ENCODE measurements at places on chromosomes 13 and 19.

DNA sequence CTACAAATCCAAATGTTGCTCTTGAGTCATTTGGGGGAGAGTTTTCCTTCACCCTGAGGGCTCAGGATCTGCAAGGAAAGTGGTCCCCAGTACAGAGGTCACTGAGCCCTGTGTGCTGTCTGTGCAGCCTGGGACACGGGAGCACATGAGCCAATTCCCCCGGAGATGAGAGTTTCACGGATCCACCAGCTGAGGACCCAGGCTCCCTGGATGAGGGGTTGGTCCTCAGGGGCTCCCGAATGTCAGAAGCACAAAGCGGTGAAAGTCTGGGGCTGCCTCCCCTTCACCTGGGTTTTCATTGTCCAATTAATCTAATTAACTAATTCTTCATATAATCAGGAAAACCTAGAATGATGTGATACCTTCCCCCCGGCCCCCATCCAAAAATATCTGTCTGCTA, 13.6 kb upstream of the LILRB2 start:
- DNase-seq: no peak

DNA sequence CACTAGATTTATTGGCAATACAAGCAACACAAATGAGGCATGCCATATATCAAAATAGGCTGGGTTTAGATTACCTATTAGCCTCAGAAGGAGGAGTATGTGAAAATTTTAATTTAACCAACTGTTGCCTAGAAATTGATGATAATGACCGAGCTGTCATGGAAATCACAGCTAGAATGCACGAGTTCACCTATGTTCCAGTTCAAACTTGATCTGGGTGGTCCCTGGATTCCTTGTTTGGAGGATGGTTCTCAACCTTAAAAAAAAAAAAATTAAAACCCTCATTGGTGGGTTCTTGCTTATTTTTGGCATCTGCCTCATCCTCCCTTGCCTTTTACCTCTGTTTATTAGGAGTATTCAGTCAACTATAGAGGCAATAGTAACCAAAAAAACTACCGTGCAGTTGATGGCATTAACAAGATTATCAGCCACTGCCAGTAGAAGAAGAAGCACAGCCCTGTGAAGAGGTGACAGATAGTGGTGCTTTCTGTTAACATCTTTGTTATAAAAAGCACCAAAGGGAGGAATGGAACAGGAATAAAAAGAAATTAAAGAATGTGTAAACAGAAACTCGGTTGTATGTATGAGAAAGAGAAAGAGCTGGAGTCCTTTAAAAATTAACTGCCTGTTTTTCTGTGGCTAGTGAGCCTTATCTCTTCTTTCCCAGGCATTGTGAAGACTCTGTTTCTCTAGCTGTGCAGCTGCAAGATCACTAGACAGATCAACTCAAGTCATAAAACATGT, 106.4 kb downstream of the ZNF429 start:
- DNase-seq: no peak

GRCh38 chr19:55590617-55591016, 8.7 kb downstream of the FIZ1 start:
- peak; percentile 6 for DNase-seq

DNA sequence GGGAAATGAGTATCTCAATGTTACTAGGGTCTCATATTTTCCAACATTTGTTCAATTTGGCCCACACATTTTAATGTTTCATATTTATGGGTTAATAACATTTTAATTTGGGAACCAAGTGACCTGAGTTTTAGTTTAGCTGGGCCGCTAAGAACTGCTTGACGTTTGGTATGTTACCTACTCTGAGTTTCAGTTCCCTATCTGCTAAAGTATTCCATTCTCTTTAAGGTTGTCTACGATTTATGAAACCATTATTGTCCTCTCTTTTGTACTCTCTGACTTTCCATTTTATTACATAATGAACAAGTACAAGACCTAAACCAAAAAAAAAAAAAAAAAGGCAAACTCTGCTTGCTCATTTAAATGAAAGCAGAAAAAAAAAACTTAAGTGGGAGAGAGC, 89.9 kb downstream of the FGF14 start:
- DNase-seq: no peak

- no peak for DNase-seq
These were observed 188.0 kb downstream of the TDRD3 start for GRCh38 chr13:60584976-60585375.

DNA sequence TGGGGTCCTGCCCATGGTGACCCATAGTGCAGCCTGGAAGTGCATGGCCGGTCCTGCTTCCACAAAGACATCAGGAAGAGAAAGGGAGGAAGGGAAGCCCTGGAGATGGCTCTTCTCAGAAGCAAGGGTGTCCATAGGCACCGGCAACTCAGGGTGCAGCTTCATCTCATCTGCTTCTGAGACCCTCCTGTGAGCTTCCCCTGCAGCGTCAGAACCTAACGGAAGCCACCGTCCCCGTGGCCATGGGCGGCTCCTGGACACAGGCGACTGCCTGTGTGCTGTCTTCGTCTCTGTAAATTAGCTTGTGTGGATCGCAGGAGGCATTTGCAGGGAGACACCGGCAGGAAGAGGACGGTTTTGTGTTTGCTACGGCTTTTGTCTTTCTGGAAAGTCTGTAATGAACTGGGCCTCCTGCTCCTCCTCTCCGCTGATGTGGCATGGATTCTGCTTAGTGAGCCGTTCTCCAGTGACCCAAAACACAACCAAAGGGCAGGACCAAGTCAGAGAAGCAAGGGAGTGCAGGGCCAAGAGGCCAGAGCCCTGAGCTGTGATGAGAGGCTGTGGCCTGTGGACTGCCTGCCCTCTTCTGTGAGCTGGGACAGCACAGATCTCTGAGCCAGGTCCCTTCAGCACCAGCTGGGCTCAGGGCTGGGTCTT, 2.5 kb downstream of the ATP4B start:
- no peak for DNase-seq

- DNase-seq: no peak
These were observed 472.1 kb downstream of the FOXO1 start for GRCh38 chr13:40194224-40194806.

DNA sequence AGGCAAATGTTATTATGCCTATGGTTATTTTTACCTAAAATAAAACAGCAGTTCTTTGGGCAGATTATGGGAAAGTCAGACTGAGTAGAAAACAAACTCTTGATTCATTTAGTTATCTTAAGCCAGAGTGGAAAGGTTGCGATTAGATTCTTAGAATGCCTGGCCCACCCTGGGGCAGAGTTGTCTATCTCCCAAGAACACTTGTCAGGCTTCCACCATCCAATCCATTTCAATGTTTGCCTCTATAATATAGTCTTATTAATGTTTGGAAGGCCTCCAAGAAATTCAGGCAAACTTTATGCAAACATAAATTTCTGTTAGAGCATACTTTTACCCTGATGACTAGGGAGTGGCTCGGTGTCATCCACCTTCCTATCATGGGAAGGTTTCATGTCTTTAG, 207.0 kb downstream of the SLITRK6 start:
- DNase-seq: no peak

DNA sequence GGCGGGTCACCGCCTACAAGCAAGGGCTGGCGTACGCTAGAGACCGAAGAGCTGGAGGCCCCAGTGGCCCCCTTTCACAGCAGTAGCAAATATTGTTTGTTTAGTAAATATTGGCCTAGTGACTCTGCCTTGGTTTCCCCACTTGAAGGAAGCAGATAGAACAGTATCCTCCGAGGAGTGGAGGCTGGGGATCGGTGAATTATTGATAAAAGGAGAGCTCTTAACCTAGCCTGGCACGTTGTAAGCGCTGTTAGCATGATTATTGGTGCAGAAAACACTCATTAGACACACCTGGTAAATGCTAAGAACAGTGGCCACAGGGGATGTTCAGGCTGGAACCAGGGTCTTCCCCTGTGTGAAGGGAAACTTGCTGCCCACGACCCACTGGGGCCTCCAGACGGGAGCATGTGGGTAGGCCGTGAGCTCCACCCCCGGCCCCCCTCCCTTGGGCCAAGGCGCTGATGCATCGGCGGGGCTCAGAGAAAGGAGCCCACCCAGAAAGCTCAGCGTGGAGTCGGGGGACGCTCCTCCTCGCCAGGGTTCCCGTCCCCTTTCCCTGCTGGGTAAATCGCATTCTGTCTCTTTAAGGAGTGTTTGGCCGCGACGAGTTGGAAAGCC, 2.3 kb downstream of the IER2 start:
- DNase-seq: no peak

GRCh38 chr19:2796659-2797266, 11.5 kb downstream of the THOP1 start:
- DNase-seq: no peak

DNA sequence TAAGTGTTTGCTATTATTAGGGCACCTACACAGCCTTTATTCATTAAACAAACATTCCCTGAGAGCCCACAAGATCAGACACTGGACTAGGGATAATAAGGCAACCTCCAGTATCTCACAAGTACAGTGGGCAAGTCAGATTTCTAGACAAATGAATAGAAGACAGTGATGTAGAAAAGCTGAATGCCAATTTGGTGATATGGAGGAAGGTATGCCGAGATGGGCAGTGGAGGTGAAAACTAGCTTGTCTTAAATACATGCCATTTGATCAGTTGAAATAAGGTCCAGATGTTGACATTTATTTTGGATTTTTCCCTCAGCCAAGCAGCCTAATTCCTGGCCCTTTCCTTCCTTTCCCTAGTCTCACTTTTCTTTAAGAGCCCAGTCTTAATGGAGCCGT, 130.3 kb downstream of the RXFP2 start:
- DNase-seq: no peak

DNA sequence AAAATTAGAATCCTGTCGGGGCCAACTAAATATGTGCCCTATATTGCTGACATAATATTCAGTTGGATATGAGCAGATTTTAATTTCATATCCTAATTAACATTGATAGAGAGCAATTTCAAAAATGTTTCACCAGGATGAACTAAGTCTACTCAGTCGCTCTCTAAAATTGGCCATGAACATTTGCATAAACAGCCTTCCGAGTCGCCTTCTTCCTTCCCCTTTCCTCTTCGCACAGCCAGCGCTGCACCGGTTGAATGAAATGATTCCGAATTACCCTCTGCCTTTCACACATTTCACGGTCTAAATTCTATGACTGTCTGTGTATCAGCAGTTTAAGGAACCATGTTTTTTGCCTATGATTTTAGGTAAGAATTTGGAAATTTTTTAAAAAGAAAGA, 413.7 kb downstream of the LIG4 start:
- DNase-seq: no peak

DNA sequence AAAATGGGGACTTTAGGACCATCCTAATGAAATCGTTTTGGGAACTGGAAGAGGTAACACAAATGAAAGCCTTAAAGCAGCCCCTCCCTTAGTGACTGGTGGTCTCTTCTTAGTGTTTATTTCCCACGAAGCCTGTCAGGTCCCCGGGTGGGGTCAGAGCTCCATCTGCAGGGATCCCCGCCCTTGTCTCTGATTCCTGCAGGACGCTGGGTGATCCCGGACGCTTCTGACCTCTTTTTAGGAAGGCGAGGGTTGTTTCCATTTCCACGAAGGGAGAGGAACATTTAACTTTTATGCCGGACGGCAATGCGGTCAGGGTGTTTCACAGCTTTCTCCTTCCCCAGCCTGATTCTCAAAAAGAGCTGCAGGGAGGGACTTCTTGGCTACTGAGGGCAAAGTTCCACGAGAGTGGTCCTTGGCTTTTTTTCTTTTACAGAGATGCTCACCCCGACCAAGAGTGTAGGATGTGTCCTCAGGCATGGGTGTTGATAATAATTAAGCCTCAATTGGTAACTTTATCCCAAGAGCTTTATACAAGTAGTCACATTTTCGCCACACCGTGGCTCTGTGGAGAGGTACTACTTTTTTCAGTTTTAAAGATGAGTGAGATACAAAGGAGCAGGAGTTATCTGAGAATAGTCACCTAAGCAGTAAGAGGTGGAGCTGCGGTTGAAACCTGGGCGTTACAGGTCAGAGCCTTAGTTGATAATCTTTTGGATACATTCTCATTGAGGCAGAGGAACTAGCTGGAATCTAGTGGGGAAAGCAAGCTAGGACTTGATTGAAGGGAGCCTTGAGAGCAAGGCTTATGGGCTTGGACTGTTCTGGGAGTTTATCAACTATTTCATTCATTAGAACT, 813 bp downstream of the ZNF284 start:
- DNase-seq: no peak

GRCh38 chr19:56333506-56333905, 18.9 kb upstream of the ZSCAN5A start:
- peak; percentile 42 for DNase-seq

GRCh38 chr13:112213467-112214255, 146.7 kb downstream of the SOX1 start:
- DNase-seq: peak; percentile 97

DNA sequence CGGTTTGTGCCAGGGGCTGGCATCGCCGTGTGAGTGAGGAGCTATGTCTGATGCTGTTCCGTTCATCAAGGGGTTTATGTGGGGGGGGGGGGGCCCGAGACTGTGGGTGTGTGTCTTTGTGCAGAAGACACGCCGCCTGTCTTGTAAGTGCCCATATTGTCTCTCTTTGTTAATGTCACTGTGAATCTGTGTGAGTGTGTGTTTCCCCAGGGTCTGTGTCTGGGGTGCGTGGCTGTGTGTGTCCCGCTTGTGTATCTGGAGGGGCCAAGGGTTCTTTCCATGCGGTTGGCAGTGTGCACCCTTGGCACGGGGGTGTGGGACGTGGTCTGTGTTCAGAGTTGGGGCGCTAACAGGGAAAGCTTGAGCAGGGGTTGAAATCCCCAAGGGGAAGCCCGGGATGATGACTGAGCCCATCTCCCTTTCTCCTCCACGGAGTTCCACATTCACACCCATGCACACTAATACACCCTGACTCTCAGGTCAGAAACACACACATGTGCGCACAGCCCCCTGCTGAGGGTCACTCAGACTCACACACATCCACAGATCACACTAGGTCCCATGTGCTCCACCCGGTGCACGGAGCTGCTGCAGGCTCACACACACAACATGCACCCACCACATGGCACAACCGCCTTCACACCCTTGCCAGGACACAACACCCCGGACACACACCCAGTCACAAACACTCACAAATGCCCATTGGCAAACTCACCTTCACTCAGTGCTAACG, 1.8 kb downstream of the NCAN start:
- DNase-seq: no peak

DNA sequence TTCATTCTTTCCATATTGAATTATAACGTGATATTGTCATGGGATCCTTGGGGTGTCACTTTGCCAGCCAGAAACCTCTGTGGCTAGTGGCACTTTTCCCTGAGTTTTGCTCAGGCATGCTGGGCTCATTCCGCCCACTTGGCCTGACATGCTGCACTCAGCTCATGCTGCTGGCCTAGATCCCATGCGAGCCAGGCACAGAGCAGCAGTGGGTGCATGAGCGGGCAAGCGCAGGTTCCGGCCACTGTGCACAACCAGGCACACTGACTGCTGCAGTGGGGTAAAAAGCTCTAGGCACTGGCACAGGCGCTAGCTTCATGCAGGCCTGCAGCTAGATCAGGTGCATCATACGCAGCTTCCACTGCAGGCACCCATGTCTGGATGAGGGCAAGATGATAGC, 221.2 kb downstream of the MAB21L1 start:
- DNase-seq: no peak

DNA sequence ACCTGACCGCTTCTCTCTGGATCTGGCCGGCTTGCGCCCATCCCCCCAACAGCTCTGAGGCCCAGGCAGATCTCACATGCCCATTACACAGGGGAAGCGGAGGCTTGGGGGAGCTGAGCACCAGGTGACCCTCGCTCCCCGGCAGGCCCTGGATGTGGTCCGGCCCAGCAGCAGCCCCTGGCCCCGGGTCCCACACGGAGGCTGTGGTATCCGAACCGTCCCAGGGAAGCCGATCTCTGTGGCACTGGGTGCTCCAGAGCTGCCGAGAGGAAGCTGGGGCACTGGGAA, 27.7 kb downstream of the SBNO2 start:
- DNase-seq: no peak

Measured in COR-L47 (cell line).